ENCODE measurements at places on chromosomes 5 and 9.
A peak's percentile ranks its signal among the peaks of the same experiment; 100 is the strongest.

DNA sequence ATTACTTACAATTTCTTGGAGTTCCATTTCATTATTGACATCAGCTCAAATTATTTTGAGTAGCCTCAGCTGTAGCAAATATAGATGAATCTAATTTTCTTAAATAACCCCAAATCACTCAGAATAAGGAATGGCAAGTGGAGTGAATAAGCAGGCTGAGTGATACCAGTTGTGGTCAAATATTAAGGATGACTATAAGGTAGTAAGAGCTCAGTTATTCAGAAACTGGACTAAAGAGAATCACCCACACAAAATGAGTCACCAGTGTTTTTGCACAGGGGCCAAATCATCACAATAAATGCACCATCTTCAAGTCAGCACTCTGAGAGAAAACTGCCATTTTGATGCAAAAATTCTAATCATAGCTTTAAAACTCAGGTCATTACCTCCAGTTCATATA lies 128.9 kb upstream of the TARS1 start:
- no peak for DNase-seq

GRCh38 chr5:11909471-11909870 lies 5.2 kb upstream of the CTNND2 start:
- no peak for DNase-seq

DNA sequence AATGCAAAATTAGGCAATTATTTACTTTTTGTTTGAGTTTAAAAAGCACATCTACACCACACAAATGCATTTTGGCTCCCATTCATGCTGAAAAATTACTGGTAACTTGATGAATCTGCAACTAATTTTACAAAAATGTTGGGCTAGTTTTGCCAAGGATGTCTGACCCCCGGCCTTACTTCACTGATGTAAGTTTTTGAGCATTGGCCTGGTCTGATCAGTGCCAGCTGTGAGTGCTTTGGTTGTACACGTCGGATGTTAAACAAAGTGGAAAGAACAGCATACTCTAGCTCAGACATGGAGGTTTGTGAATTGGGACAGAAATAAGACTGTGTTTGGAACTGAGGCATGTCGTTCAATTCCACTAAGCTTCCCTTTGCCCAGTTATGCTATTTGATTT lies 1044.2 kb downstream of the TLE4 start:
- DNase-seq = no peak

GRCh38 chr9:80437825-80438224 lies 866.1 kb downstream of the TLE4 start:
- no peak for DNase-seq

DNA sequence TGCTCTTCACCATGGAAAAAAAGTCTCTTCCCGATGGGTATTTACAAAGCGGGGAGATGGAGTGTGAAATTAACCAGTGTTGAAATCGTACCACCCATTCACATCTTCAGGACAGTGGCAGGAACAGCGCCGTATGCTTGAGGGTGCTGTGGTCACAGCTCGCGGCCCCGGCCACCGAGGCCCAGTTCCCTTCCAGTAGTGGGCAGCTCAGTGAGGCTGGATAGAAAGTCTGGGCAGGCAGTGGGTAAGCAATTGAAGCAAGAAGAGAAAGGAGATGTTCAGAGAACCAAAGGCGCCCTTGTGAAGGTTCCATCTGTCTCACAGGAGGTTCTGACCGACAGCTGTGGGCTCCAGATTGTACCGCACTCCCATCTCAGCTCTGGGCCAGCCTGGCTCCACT lies 59.1 kb downstream of the SECISBP2 start:
- no peak for DNase-seq

DNA sequence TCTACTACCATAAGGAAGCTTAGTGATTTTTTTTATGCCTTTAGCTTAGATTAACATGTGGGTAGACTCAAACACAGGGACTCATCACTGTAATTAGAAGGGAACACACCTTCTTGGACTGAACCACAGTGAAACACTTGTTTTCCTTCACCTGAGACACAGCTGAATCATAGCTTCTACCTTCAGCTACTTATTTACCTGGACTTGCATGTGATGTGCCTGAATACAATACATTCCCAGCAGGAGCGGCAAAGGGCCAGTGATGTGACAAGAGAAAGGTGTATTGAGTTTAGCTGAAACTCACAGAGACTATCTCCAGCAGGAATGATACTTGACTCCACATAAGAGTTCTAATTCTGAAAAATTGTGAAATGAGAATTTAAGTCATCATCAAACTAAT lies 37.8 kb downstream of the GRAMD2B start:
- DNase-seq = no peak

DNA sequence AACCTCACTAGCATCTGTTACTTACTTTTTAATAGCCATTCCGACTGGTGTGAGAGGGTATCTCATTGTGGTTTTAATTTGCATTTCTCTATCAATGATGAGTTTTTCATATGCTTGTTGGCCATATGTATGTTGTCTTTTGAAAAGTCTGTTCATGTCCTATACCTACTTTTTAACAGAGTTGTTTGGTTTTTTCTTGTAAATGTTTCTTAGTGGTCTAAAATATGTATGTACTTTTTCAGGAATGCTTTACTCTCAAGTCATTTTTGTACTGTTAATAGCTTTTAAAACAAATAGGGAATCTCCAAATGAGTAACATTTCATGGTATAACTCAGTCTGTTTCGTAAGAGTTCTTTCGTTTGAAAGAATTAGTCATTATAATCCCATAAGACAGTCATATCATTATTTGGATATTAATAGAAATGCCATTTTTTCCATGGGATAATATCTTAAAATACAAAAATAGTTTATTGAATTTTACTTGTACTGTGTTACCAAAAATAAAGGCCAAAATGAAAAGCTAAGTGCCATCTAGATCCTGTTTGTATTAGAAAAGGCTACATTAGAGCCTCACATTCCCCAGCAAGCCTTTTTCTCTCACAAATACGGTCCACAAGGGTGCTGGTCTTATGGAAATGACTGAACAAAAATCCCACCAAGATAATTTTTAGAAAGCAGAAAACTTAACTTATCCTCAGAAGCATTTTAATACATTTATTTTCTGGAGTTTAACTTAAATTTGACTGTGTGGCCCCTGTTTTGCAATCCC lies 247.7 kb downstream of the PJA2 start:
- DNase-seq = no peak

DNA sequence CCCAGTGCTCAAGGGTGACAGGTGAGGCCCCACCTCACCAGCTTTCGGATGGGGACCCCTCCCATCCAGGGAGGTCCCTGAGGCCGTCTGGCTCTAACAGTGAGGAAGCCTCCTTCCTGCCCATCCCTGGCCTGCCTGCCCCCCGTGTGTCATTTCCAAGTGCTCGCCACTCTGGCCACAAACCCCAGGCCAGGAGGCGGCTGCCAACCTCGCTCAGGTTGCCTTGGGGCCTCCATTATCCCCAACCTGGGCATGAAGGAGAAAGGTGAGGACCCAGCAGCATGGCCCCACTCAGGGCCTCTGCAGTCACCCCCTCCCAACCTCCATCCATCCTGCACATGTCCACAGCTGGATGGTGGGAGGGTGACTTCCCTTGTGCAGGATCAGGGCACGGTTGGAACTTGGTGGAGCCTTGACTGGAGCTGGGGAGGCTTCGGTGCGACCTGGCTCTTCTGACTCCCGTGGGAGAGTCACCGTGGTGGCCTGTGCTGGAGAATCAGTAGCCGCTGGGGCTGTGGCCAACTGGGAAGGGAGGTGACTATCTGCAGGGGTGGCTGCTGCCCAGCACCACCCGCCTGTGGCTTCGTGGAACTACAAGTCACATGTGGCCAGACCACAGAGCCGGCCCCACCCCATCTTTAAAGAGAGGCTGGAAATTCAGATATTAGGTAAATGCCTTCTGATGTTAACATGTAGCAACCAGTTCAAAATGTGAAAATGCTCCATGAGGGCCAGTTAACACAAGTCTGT lies 37.5 kb upstream of the GFPT2 start:
- peak; percentile 52 for DNase-seq

DNA sequence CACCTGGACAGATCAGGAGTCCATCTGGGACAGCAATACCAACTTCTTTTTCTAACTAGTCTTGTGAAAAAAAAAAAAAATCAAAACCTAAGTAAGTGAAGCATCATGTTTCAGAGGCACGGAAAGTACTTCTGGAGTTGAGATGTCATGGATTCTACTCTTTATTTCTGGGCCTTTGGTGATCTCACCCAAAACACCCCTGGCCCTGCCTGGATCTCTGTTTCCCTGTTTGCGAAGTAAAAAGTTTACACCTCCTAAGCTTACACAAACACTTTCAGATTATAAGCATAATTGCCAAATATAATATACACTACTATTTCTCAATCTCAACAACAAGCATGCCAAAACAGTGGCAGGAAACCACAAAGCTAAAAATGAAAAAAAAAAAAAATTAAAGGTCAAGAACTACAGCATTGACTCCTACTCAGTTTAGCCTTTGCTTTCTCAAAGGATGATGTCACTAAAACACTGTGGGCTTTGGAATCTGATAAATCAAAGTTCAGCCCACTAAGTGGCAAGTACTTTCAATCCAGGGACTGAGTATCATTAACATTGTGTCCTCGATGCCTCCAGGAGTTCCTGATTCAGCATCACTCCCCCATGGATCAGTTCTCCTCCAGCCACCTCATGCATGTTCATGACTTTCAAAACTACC lies 291.9 kb downstream of the NFIB start:
- DNase-seq = no peak

- no peak for DNase-seq
Measured at GRCh38 chr5:51433052-51433710, 49.9 kb downstream of the ISL1 start.

GRCh38 chr5:80935811-80936385 lies 24.3 kb upstream of the RASGRF2 start:
- DNase-seq = no peak

- DNase-seq = no peak
Measured at GRCh38 chr9:126838055-126838811, 22.2 kb upstream of the ZBTB34 start.

DNA sequence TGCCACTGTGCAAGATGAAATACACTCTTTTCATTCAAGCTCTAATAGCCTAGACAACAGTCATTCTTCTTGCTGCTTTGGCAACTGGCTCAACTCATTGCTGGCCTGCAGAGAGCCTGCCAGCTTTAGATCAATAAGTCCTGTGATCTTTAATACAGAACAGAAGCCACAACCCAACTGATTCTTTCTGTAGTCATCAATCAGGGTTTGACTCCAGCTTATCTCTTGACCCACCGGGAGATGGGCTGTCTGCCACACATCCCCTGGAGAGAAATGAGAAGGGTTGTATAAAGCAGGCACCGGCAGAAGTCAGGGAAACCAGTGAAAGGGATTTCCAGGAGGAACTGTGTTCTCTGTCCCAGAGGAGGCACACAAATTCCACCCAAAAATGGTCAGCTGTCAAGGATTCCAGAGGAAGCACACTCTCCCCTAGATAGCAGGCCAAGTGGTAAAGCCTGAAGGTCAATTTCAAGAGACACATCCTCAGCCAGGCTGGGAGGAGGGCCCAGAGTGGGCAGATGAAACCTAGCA lies 24.5 kb downstream of the LHFPL2 start:
- DNase-seq = no peak

DNA sequence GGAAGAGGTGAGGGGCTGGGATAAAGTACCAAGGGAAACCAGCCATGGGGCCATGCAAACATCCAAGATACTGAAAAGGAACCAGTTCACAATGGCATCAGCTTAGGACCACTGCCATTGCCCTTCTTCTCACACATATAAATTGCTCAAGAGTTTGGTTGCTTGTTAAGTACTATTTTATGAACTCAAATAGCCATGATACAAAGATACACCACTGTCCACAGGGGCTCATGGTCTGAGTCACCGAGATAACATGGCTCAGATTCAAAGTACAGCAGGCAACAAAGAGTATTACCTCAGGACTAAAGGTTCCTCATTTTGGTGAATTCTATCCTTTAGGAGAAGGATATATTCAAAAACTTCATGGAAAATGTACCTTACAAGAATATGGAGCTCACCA lies 55.6 kb downstream of the FANCC start:
- no peak for DNase-seq

- no peak for DNase-seq
Measured at GRCh38 chr5:169970911-169971765, 9.2 kb downstream of the INSYN2B start.

DNA sequence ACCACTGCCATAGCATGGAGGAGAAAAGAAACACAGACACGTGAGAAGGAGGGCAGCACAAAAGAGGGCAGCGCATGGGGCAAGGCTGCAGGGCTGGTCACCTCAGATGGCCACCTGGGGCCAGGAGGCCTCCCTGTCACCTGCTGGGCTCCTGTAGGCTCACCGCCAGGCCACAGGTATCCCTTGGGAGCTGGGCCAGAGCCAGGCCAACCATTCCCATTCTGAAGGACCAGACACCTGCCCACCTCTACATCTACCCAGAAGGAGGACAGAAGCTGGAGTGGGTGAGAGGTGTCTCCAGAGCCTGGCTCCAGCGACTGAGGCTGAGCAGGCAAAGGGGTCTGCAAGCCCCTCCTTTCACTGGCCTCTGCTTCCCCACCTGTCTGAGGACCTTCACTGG lies 103.1 kb downstream of the PAX5 start:
- DNase-seq = no peak

GRCh38 chr9:121071756-121072421 lies 2.9 kb upstream of the CNTRL start:
- no peak for DNase-seq

DNA sequence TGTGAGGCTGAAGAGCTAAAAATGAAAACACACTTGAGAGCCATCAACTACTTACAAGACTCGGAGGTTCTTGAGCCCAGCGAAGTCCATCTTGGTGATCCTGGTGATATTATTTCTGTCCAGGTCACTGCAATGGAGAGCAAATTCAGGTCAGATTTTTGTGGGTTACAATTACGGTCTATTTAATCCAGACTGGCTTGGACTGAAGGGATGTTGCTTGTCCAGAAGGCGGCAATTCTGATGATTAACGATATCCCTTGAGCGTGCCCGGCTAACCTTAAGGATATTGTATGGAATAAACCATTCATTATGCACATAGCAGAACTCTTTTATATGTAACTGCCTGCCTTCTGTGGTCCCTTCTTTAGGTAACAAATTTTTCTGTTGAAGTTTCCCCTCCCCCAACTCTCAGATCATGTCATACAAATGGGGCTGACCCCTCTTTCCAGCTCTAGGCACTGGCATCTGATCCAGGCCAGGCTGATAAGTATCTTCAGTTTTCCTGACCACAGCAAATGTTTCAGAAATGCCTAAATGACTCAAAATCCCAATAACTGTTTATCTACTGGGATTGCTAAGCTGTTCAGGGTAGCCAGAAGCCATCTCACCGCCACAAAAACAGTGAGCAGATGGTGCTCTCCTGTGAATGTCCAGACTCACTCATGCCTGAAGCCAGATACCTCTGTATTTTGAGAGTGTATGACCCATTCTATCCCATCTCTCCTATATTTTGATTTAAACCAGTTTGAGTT lies 49.4 kb downstream of the SLIT3 start:
- no peak for DNase-seq

GRCh38 chr9:122723690-122724089 lies at the start of gene OR1L4:
OR1L4 (plus strand) TSS chr9:122723990; CDS start chr9:122723990, 0 bp downstream.
- no peak for DNase-seq

DNA sequence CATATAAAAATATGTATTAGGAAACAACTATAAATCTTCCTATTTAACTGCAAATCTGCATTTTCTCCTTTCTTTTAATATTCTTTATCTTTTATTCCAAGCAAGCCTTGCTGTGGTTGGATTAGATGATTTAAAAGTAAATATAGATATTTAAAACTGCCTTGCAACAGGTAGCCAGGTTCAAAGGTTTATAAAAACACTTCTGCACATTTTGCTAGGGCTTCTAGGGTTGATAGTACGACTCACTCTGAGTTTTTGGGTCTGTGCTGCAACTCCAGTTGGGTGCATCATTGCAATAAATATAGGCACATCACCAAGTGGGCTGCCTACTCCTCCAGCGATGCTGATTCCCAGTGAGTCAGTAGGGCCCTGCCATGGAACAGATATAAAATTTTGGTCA lies 167.7 kb downstream of the MPDZ start:
- DNase-seq = no peak

GRCh38 chr9:35529161-35529823 lies 39.4 kb downstream of the RUSC2 start:
- DNase-seq = no peak
